ENCODE measurements at places on chromosomes 2 and 18.

GRCh38 chr2:108403494-108403893, 25.7 kb downstream of the SULT1C4 start:
- no peak for DNase-seq

DNA sequence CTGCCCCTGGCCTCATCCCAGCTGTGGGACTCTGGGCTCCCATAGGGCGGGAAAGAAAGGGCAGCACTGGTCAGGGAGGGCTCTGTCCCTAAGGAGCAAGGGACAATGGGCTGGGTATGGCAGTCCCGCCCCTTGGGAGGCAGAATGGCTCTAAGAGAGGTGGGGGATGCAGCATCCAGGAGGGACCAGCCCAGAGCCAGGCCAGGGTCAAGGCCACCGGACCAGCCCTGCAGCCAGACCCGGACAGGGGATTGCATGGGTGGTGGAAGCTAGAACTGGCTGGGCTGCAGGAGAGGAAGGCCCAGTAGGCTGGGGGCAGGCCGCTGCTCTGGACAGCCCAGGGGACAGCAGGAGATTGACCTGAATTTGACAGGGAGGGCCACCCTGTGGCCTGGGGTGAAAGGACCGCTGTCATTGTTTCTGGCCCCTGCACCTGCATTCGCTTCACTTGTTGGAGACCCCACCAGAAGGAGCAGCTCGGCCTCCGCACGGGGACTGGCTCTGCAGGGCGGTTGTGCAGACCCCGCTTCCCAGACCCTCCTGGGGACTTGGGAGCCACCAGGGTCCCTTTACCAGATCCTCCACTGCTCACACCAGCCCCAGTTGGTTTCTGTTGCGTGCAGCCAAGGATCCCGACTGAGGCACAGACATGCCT, 14.6 kb downstream of the RAMP1 start:
- DNase-seq: no peak

- no peak for DNase-seq
Measured at GRCh38 chr2:48444404-48444803, 85.5 kb upstream of the STON1 start.

DNA sequence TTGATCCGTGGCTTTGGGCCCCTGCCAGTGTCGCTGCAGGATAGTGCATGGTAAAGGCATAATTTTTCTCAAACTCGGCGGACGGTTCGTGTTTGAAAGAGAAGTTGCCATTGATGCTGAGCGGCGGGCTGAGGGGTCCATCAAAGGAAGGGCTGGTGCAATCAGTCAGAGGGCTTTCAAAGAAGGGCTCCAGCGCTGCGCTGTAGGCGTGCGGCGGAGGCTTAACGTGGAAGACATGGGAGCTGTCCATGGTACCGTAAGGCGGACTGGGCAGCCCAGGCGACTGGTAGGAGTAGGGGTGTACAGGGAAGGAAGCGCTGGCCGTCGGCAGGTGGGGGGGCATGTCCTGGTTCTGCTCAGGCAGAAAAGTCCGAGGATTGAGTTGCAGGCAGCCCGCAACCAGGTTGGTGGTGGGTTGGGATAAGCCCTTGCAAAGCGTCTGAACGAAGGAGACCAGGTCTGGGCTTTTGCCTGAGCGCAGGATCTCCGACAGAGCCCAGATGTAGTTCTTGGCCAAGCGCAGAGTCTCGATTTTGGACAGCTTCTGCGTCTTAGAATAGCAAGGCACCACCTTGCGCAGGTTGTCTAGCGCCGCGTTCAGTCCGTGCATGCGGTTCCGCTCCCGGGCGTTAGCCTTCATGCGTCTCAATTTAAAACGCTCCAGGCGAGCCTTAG, 2.3 kb downstream of the NEUROD1 start:
- peak; percentile 49 for DNase-seq

- no peak for DNase-seq
Measured at GRCh38 chr2:68167186-68167585, 9.5 kb downstream of the PNO1 start.

- DNase-seq: no peak
Measured at GRCh38 chr2:64932371-64933216, 56.6 kb upstream of the SLC1A4 start.

GRCh38 chr2:233208382-233209116, 42.9 kb upstream of the ATG16L1 start:
- no peak for DNase-seq
